Hepatocyte (in vitro differentiated cells): ENCODE measurements at places on chromosomes 5 and 9. TPM values are rescaled to one million over a fixed set of nuclear protein-coding genes. Genes with fewer than 3 reads are reported as not detected.
A peak's percentile ranks its signal among the peaks of the same experiment; 100 is the strongest.

- no peak for DNase-seq
- no peaks in the 10 kb centered on the region for H3K27me3 ChIP-seq
- H3K27ac ChIP-seq: no peak overlapping the region
- no peak overlapping the region for H3K4me3 ChIP-seq
These were observed 20.9 kb upstream of the TENT2 start for GRCh38 chr5:79591326-79591725.

- H3K27ac ChIP-seq: peak overlapping the region; percentile 88
- H3K36me3 ChIP-seq: no peaks in the 10 kb centered on the region
- no peaks in the 10 kb centered on the region for H3K27me3 ChIP-seq
- H3K4me3 ChIP-seq: no peak overlapping the region
- DNase-seq: no peak
- H3K4me1 ChIP-seq: peaks cover 13% of the 10 kb centered on the region
These were observed 73.2 kb downstream of the PGM5 start for GRCh38 chr9:68429631-68430030.

DNA sequence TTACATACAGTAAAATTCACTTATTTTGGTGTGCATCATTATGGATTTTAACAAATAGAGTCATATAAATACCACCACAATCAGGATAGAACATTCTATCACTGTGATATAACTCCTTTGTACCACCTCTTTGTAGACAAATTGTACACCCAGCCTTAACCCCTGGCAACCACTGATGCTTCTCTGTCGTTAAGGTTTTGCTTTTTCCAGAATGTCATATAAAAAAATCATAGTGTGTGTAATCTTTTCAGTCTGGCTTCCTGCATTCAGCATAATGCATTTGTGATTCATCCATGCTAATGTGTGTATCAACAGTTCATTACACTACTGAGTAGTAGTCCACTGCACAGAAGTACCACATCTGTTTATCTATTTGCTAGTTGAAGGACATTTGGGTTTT, 81.2 kb downstream of the ARSB start:
- no peaks in the 10 kb centered on the region for H3K36me3 ChIP-seq
- no peaks in the 10 kb centered on the region for H3K27me3 ChIP-seq
- no peak overlapping the region for H3K27ac ChIP-seq
- no peak for DNase-seq
- H3K4me3 ChIP-seq: no peak overlapping the region

- no peaks in the 10 kb centered on the region for H3K27me3 ChIP-seq
- H3K4me1 ChIP-seq: no peaks in the 10 kb centered on the region
- H3K27ac ChIP-seq: no peak overlapping the region
- DNase-seq: no peak
- no peaks in the 10 kb centered on the region for H3K36me3 ChIP-seq
These were observed 249.4 kb upstream of the TNC start for GRCh38 chr9:115367321-115367720.

DNA sequence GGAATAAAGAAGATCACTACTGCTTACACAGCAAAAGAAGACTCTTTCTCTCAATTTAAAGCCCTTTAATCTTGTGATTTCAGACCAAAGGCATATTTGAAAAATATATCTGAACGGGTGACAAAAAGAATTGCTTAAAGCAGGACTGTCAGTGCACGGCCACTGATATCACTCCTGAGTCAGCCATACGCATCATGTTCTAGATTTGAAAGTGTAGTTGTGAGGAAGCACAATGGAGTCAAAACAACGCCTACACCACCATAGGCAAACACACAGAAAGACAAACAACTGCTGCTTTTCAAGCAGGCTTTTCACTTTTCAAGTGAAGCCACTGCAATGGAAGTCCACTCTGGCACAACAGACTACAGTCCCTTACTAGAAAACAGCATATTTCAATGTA, 141.7 kb downstream of the AUH start:
- no peaks in the 10 kb centered on the region for H3K36me3 ChIP-seq
- no peaks in the 10 kb centered on the region for H3K4me1 ChIP-seq
- no peak overlapping the region for H3K27ac ChIP-seq
- no peak for DNase-seq
- H3K4me3 ChIP-seq: no peak overlapping the region

- DNase-seq: no peak
- no peak overlapping the region for H3K4me3 ChIP-seq
- H3K27me3 ChIP-seq: peaks cover 19% of the 10 kb centered on the region
- no peak overlapping the region for H3K27ac ChIP-seq
- no peaks in the 10 kb centered on the region for H3K36me3 ChIP-seq
These were observed 21.4 kb downstream of the CRB2 start for GRCh38 chr9:123377211-123377971.

DNA sequence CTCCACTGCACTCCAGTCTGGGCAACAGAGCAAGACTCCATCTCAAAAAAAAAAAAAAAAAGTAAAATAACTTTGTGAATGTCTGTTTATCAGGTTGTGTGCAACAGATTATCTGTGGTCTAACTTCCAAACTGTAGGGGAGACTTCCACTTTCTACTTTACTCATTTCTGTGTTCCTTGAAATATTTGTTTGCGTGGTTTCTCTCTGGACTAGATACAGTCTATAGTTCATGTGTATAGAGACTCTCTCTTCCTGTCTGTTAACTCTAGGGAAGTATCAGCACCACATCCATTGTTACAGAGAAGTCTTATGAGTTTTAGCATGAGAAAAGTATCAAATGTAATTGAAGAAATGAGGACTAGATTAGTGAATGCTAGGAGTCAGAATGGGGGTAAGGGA, 168.3 kb downstream of the LPAR1 start:
- no peaks in the 10 kb centered on the region for H3K36me3 ChIP-seq
- no peaks in the 10 kb centered on the region for H3K4me1 ChIP-seq
- no peaks in the 10 kb centered on the region for H3K27me3 ChIP-seq

DNA sequence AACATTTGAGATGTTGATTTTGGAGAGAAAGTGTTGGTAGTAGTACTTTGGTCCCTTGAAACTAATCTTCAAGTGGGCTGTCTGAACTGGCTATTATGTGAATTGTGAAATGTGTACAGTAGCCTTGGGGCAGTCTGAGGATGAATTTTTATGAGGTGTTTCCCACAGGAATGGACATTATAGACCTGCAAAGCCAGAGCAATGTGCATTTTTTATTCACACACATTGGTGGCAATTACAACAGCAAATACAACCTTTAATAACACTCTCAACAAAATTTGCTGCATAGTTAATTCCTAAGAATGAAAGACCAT, 147.0 kb downstream of the PAM start:
- no peaks in the 10 kb centered on the region for H3K36me3 ChIP-seq
- no peaks in the 10 kb centered on the region for H3K4me1 ChIP-seq
- H3K4me3 ChIP-seq: no peak overlapping the region
- no peaks in the 10 kb centered on the region for H3K27me3 ChIP-seq
- no peak for DNase-seq
- no peak overlapping the region for H3K27ac ChIP-seq

DNA sequence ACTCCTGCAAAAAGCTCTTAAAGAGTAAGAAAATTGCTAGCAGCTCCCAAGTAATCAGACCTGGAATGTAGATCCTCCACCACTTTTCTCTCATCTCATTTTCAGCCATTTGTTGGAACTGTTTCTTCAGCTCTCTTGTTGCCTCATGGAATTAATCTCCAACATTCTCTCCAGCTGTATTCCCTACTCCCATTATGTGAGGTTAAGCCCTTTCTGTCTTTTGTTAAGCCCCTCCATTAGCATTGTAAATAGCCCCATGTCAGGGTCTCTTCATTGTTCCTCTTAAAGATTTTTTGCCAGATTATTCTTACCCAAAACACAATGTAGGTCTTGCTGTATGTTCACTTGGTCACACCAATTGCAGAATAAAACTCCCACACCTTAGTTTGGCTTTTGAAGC, 119.8 kb downstream of the PLPPR1 start:
- no peaks in the 10 kb centered on the region for H3K4me1 ChIP-seq
- H3K27me3 ChIP-seq: no peaks in the 10 kb centered on the region
- H3K36me3 ChIP-seq: no peaks in the 10 kb centered on the region
- H3K27ac ChIP-seq: no peak overlapping the region

DNA sequence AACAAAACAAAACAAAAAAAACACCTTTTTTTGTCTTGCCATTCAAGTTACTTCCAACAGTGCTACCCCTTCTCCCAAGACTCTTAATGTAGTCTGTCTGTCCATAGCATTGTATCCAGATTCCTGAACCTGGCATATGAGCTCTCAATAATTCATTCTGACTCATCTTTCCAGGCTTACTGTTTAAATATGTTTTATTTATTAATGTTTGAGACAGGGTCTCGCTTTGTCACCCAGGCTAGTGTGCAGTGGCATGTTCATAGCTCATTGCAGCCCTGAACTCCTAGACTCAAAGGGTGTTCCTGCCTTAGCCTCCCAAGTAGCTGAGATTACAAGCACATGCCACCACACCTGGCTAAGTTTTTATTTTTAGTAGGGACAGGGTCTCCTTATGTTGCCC, 208.0 kb upstream of the DMRT1 start:
- no peak overlapping the region for H3K27ac ChIP-seq
- H3K4me1 ChIP-seq: no peaks in the 10 kb centered on the region
- H3K27me3 ChIP-seq: no peaks in the 10 kb centered on the region

DNA sequence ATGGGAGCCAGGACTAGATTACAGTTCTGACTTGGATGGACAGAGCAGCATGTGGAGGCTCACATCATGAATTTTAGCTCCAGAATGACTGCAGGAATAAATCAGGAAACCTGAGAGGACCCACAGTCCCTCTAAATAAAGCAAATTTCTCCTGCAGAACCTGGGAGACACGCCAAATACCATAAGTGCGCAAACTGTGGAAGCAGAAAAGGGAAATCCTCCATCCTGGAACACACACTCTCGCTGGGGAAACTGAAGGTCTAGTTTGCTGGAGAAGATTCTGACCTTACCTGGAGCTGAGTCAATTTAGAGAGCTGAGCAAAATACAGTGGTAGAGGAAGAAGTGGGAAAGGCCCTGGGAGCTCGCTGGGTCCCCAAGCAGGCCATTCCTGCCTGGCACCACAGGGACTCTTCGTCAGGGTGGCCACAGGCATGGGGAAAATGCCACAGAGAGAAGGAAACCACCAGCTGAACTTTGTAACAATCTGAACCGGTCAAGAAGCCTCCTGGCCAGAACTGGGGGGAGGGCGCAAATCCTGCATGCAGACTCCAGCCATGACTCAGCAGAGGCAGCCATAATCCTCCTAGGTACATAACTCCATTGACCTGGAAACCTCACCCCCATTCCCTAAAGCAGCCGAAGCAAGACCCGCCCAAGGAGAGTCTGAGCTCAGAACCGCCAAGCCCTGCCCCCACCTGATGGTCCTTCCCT, 390.9 kb downstream of the LRRC70 start:
- no peak overlapping the region for H3K4me3 ChIP-seq
- no peaks in the 10 kb centered on the region for H3K36me3 ChIP-seq
- H3K4me1 ChIP-seq: no peaks in the 10 kb centered on the region
- no peak overlapping the region for H3K27ac ChIP-seq

GRCh38 chr5:75156585-75156984, 80.1 kb downstream of the ANKRD31 start:
- H3K36me3 ChIP-seq: no peaks in the 10 kb centered on the region
- no peak overlapping the region for H3K27ac ChIP-seq
- no peaks in the 10 kb centered on the region for H3K27me3 ChIP-seq
- no peak overlapping the region for H3K4me3 ChIP-seq
- peak; percentile 4 for DNase-seq

Gene NOXA1
- total RNA-seq: 7.2 and 8.2 TPM in 2 replicates

Gene MSX2
- 20.7 and 28.8 TPM in 2 replicates for total RNA-seq

Gene GMCL2
- total RNA-seq: not detected in 2 replicates

Gene AKNA
- 12.9 and 13.8 TPM in 2 replicates for total RNA-seq

Gene DOCK2
- 0.48 and 0.60 TPM in 2 replicates for total RNA-seq

Gene SREK1IP1
- total RNA-seq: 18.7 and 19.6 TPM in 2 replicates

Gene FGD3
- 5.8 and 6.3 TPM in 2 replicates for total RNA-seq

Gene MOB3B
- total RNA-seq: 13.3 and 14.1 TPM in 2 replicates
